CD14-positive monocyte (primary cell): ENCODE measurements at places on chromosomes 12 and 14. TPM values are rescaled to one million over a fixed set of nuclear protein-coding genes. Genes with fewer than 3 reads are reported as not detected.
A peak's percentile ranks its signal among the peaks of the same experiment; 100 is the strongest.

DNA sequence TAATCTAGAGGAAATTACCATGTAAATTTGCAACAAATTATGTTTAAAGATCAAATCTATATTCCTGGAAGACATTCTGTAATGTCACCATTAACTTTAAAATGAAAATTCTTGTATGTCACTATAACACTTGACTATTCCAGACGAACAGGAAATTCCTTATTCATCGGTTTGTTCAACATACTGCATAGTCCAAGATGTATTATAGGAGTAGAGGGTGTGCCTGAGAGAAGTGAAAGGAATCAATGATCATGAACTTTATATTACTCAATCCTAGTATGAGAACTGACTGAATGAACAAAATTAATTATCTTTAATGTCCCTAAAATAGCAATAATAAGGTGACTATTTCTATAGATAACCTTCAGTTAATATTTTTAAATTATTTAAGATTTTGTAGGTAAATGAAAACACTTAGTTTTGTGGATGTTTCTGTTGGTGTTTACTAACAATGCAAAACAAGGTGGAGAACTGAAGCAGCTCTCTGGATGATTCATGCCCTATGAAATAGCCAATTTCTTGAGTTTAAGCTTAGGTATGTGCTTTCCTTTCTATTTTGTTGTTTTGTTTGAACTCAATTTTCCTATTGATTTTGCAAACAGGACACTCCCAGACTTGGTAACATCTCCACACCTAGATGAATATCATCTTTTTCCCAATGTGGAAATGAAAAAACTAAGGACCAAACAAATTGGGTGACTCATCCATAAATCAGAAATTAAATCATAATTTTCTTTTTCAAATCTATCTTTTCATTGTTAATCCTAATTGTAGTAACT is 18.2 kb upstream of the ITPR2 start:
- DNase-seq, result no peak

DNA sequence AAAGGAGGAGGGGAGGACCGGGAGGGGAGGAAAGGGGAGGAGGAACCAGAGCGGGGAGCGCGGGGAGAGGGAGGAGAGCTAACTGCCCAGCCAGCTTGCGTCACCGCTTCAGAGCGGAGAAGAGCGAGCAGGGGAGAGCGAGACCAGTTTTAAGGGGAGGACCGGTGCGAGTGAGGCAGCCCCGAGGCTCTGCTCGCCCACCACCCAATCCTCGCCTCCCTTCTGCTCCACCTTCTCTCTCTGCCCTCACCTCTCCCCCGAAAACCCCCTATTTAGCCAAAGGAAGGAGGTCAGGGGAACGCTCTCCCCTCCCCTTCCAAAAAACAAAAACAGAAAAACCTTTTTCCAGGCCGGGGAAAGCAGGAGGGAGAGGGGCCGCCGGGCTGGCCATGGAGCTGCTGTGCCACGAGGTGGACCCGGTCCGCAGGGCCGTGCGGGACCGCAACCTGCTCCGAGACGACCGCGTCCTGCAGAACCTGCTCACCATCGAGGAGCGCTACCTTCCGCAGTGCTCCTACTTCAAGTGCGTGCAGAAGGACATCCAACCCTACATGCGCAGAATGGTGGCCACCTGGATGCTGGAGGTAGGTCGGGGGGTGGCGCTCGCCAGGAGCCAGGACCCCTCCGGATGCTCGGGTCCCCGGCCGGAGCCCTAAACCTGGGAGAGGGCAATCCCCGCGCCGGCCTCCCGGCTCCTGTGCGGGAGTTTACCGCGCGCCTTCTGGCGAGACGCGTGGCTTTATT is at the start of gene CCND2:
CCND2 (plus strand) TSS at position 111 of the 744 bp plus-strand sequence; CDS start at position 390, 279 bp downstream.
- DNase-seq, result peak; percentile 76

DNA sequence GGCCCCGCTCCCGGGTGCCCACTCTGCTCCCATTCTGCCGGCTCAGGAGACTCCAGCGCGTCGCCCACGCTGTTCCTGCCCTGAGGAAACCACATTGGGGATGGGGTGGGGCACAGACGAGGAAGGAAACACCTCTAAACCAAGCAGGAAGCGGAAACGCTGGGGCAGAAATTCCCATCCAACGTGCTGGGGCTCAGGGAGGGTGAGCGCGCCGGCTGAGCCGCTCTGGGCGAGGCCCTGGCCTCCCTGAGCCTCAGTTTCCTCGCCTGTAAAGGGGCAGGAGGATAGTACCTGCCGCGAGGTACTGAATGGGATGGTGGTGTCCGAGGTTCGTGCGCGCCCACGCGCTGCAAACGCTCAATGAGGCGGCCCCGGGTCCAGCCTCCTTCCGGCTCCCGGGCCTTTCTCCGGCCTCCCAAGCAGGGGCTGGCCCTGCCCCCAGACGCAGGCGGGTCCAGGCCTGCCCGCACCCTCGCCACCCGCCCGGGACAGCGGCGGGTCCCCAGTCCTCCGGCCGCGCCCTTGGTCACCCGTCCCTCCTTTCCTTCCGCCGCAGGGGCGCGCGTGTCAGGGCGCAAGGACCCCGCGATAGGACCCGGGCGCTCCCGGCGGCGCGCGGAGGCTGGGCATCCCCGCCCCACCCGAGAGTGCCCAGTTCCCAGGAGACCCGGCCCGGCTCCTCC is 673 bp downstream of the BEGAIN start:
- no peak for DNase-seq

- no peak for DNase-seq
These were observed 5.1 kb downstream of the CLECL1 start for GRCh38 chr12:9727813-9728212.

DNA sequence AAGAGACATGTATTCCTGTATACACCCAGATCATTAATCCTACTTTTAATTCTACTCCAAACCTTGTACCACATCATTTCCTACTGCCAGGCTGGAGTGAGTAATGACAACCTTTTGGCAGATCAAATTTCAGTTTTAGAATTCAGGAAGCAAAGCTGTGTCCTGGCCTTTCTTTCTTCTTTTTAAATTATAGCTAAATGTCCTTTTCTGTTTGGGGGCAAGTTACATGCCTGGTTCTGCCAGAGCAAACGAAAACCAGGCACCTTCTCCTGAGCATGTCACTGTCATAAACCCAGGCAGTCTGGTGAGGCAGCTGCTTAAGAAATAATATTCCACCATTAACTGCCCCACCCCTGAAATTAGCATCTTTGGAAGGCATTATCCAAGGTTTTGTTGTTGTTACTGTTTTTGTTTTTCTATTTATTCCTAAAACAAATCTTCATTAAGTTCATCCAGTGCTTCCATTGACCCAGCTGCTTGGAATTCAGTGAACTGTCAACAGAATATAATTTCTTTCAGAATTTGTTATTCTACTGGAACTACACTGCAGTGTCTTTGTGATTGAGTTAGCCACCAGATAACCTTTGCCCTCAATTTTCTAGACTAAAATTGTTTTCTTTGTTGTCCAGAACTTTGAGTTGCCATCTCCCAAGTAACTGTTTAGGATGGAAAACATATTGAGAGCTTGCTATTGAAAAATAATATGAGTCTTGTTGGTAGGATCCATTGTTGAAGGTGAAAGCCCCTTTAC is 33.2 kb downstream of the SAMD4A start:
- DNase-seq, result no peak

DNA sequence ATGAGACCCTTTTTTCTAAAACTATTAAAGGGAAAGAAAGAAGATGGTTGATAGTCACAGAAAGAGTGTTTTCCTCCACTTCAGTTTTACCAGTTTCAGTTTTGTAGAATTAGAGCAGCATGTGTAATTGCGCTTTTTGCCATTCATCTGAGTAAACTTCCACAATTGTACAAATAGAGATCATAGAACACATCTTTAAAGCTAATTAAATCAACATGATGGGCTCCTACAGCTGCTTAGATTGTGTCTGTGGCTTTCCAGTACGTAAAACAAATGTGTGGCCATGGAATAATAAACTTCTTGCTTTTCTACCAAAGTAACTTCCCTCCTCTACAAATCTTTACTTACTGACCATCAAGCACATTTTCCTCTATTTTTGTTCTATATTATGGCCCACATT is 84.2 kb upstream of the LRIG3 start:
- no peak for DNase-seq

- DNase-seq, result no peak
These were observed 371 bp upstream of the REM2 start for GRCh38 chr14:22882529-22883172.

- DNase-seq, result no peak
These were observed 43.7 kb downstream of the GPR137C start for GRCh38 chr14:52596320-52596719.

DNA sequence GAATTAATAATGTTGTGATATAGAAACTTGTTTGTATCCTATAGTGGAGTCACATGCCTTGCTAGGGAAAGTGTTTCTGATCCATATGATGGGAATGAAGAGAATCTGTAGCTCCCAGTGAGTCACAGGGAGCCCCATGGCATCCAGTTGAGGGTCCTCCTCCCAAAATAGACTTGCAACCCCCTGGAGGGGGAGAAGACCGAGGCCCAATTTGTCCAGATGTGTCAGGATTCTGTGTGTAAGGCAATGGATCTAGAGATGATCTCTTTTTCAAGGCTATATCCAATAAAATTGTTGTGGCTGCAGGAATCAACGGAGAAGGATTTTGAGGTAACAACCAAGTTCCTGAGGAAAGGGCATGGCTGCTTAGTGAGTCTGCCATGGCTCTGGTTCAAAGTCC is 121.8 kb downstream of the BCL11B start:
- DNase-seq, result no peak

- no peak for DNase-seq
These were observed 155.5 kb downstream of the SLC15A5 start for GRCh38 chr12:16121953-16122352.

DNA sequence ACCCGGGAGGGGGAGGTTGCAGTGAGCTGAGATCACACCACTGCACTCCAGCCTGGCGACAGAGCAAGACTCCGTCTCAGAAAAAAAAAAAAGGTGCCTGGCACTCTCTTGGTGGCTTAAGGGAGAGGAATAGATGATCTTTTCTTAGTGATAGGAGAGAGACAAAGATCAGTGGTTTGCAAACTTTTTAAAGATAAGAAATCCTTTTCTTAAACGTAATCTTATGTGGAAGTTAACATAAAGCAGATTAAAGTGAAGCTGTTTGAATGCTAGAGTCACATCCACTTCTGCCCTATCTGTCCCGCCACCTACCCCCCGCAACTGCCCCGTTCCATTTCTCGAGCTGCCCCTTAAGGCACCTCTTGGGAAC is 6.3 kb upstream of the NINJ2 start:
- DNase-seq, result no peak

- DNase-seq, result no peak
These were observed 218.8 kb downstream of the LRIG3 start for GRCh38 chr12:58701536-58701935.

Gene TBX5
- not detected for polyA plus RNA-seq

Gene TDRD9
- polyA plus RNA-seq, result 11.8 TPM

Gene UBC
- 10,928 and 11,097 TPM in 2 replicates for polyA plus RNA-seq
